Activated CD8-positive, alpha-beta memory T cell treated with anti-CD3 and anti-CD28 coated beads, Interleukin-2, amount 50 U/mL, for 4 hours (primary cell): ENCODE measurements at places on chromosomes 2 and 18.

GRCh38 chr2:14827226-14828023, 194.9 kb downstream of the LRATD1 start:
- no peak for DNase-seq

DNA sequence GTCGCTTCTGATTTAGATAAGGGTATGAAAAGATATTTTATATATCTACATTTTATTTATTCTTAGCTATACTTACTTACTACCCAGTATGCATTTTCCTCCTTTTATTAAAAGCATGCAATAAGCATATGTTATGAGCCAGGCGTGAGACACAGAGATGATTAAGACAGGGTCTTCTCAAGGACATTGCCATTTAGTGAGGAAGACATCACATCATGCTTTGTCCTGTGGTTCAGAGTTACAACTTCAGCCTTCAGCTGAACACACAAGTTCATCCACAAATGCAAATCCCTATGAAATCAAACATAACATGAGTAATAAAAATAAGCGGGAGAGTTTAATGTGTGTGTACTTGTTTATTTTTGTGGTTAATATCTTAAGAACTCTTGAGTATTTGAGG, 30.2 kb downstream of the GRHL1 start:
- no peak for DNase-seq

- DNase-seq = no peak
Observed at GRCh38 chr2:149129433-149129832, 90.9 kb downstream of the LYPD6B start.

DNA sequence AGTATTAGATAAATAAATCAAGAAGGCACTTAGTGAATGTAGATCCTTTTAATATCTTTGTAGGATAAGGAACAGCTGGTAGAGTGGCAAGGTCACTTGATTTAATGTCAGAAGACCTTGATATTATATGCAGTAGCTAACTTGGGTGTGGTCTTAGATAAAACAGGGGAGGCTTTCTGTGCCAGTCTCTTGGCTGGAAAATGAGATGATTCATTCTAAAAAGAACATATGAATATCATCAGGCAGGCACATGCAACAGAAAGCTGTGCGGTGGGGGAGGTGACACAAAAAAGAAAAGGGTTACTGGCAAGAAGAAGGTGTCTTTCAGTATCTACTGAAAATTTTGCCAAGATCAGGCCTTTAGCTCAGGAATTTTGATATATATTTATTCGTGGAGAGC, 931.7 kb upstream of the CELF4 start:
- DNase-seq = no peak

DNA sequence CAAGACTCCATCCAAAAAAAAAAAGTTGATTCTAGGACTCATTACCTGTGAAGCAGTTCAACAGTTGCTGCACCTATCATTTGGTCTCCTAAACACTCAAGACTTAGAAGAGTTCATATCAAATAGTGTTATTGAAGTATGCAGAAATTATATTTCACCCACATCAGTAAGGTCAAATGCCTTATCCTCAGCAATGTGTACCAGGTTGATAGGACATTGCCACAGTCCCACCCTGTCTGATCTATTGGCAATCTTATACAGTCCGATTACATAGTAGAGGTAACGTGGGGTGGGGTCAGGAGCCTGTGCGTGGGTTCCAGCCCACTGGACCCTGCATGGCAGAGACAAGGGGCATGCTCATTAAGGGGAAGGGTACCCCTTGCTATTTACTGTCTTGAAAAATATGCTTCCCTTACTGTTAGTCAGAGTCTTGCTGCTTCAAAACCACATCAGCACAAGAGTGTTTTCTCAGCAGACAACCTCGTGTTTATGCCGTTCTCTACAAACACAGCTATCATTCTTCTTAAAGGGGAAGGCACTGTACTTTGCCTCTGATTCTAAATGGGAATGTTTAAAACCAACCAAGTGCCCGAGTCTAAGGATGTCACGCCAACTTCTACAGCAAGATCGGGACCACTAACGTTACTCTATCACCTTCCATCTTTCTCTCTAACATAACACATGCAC, 115.2 kb downstream of the MTCL1 start:
- DNase-seq = no peak

DNA sequence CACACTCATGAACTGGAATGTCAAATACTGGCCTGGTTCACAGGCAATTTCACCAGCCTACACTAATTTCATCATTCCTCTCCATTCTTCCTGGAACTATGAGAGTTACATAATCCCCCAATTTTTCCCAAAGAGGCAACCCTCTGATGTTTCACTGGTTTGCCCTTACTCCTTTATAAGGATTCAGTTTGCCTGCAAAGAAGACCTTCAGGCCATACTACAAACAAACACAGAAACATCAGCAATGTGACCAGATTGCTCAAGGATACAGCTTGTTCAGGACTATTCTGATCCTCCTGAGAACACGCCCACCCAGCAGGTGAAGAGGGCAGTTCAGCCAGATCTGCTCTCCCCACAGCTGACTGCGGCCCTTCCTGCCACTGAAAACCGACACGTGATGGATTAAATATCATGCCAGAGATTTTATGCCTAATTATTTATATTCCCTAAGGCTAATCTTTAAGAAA, 215.5 kb downstream of the ETAA1 start:
- no peak for DNase-seq

DNA sequence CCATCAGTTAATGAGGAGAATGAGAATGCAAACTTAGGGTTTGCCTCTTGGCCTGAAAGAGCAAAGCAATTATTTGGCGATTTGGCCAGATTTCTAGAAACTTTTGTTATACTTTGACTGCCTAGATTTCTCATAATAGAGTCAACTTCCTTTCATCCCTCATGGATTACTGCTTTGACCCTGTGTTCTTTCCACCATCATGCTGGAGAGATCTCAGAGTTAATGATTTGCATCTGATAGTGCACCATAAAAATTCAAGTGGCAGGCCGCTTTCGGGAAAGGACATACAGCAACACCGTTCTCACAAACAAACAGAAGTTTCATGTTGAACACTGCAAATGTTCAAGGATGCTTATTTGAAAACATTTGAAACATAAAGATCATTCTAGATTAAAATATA, 143.7 kb upstream of the ZFP36L2 start:
- no peak for DNase-seq

- no peak for DNase-seq
Observed at GRCh38 chr18:70666936-70667335, 378.1 kb downstream of the SOCS6 start.

- no peak for DNase-seq
Observed at GRCh38 chr2:172216477-172216876, 113.8 kb upstream of the DLX2 start.

DNA sequence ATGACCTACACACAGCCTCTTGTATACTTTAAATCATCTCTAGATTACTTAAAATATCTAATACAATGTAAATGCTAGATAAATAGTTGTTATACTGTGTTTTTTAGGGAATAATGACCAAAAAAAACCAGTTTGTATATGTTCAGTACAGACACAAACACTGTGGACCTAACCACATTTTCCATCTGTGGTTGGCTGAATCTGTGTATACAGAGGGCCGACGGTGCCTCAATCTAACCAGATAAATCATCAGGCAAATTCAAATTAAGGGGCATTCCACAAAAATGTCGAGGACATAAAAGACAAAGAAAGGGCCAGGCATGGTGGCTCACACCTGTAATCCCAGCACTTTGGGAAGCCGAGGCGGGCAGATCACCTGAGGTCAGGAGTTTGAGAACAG, 14.1 kb downstream of the MGAT4A start:
- no peak for DNase-seq

GRCh38 chr2:98959810-98960507, 23.9 kb upstream of the CRACDL start:
- DNase-seq = no peak

DNA sequence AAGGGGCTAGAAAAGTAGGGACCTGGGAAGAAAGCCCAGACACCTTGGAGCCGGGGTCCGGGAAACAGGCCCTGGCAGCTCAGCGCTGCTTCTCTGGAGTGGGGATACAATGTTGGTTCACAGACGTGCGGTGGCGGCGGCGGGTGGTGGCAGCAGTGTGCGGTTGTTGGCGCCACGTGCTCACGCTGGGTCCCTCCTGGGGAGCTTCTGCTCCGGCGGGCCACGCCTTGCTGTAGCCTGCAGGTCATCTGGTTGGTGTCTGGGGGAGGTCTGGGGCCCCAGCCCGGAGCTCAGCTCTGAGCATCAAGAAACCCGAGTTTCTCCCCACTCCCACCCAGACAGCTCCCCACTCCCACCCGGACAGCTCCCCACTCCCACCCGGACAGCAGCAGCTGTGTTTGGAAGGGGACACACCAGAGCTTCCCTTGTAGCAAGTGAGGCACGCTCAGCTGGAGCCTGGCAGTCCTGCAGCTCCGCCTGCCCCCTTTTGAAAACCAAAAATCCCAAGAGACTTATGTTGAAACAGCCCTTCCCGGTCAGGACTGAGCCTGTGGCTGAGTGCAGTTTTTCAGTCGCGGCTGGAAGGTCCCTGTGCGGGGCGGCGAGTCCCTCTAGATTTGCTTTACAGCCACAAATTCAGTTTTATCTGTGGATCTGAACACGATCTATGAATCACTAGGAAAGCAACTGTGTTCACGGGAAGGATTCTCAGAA, 46.9 kb downstream of the NFATC1 start:
- no peak for DNase-seq

- no peak for DNase-seq
Observed at GRCh38 chr18:51100385-51101120, 70.5 kb downstream of the SMAD4 start.

- no peak for DNase-seq
Observed at GRCh38 chr2:23356711-23357110, 28.3 kb upstream of the KLHL29 start.

DNA sequence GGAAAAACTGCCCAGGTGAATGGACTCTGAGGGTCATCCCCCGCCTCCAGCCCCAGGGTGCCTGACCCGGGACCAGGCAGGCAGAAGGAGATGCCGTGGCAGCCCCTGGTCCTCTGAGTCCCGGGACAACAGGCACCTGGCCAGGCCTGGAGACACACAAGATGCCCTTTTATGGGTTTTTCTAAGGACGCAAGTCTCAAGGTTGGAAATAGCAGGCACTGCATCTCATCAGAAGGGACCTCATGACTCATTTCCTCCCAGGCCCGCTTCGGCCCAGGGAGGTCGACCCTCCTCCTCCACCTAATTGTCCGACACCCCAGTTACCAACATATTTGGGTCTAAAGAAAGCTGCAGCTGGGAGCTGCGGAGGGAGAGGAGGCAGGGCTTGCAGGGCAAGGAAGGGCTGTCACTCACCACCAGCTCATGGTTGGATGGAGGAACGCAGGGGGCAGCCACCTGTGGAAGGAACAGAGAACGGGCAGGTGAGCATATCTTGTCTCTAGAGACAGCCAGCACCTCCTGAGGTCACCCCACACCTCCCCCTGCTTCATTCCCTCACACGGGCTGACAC, 82.9 kb downstream of the TNS1 start:
- no peak for DNase-seq

DNA sequence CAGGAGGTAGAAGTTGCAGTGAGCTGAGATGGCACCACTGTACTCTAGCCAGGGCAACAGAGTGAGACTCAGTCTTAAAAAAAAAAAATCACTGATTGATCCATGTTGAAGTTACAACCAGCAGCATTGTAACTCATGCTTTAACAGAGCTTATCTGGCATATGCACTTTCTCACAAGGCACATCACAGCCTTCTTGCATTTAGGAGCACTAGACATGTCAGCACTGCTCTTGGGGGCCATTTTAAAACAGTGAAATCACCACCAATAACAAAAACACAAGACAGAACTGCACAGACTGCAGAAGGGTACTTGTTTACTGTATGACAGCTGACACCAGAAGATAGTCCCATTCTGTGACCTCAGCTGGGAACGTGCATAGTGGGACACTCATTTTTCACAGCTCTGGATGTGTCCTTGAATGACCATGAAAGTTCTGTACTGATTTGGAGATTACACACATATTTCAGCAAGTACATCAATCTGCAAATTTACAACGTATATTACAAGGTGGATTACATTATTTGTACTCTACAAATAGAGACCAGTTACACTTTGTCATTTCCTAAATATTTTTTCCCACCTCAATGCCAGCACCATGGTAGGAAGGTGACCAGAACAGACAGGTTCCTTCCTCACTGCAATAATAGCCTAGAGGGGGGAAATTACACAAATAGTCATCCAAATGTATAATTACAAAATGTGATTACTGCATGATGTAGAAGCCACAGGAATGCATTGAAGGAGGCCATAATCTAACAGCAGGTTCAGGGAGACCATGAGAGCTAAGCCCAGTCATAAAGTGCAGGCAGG, 35.1 kb downstream of the CCBE1 start:
- DNase-seq = no peak
